Muscle of leg (tissue), 16 donors: ENCODE measurements at places on chromosomes 7 and 10.

GRCh38 chr10:68831961-68832455 is 4.7 kb downstream of the STOX1 start:
- DNase-seq, result no peak

DNA sequence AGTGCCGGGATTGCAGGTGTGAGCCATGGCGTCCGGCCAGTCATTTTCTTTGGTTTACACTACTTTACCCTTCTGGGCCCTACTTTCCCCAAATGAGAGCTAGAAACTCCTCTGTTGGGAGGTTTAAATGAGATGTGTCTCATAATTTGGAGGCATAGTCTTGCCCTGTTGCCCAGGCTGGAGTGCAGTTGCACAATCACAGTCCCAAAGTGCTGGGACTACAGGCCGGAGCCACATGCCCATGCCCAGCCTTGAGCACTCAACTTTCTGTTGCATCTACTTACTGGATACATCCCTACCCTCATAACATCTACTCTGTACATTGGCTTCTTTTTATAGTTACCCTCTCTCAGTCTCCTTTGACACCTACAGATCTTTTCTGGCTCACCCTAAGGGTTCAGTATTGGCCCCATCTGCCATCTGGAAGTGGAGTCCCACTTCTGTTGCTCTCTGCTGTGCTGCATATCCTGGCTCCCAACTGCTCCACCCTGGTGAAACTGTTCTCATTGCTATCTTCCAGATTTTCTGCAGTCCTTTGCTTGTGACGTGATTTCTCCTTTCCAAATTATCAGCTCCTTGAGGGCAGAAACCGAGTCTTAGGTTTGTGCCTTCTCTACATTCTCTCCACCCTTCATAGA is 8.4 kb downstream of the EIF4H start:
- no peak for DNase-seq

DNA sequence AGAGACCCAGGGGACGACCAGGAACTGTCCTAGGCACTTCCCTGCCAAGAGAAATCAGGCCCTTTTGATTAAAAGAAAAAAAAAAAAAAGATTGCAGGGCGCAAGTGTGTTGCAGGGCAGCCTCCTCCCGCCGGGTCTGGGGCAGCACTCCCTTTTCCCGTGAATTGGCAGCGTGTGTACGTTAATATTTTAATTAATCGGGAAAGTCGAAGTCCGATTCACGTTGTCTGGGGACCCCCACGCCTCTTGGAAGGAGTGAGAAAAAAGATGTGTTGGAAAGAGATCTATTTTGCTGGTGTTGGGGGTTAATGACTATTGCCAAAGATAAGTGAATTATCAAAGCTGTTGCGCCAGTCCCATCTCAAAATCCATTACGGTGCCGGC is 1.3 kb upstream of the EBF3 start:
- peak; percentile 50 for DNase-seq

DNA sequence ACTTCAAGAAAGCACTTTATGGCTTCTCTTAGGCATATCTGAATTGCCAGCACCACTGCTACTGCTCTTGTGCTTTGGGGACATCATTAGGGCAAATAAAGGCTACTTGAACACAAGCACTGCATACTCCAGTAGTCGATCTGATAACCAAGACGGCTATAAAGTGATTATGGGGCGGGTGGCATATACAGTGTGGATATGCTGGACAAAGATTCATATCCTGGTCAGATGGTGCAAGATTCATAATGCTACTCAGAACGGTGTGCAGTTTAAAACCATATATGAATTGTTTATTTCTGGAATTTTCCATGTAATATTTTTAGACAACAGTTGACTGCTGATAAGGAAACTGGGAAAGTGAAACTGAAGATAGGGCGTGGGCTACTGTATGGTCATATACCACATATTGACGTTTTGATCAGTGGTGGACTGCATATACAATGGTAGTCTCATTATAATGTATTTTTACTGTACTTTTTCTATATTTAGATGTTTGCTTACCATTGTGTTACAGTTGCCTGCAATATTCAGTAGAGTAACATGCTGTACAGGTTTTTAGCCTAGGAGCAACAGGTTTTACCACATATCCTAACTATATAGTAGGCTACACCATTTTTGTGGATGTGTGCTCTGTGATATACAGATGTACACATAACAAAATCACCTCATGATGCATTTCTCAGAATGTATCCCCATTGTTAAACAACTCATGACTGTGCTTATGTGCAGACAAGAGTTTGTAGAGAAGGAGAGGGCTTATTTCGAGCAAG is 15.2 kb downstream of the ANLN start:
- no peak for DNase-seq

- no peak for DNase-seq
These were observed 9.9 kb downstream of the GPR85 start for GRCh38 chr7:113076703-113077102.

- DNase-seq, result no peak
These were observed 1208.3 kb downstream of the GATA3 start for GRCh38 chr10:9262770-9263169.

DNA sequence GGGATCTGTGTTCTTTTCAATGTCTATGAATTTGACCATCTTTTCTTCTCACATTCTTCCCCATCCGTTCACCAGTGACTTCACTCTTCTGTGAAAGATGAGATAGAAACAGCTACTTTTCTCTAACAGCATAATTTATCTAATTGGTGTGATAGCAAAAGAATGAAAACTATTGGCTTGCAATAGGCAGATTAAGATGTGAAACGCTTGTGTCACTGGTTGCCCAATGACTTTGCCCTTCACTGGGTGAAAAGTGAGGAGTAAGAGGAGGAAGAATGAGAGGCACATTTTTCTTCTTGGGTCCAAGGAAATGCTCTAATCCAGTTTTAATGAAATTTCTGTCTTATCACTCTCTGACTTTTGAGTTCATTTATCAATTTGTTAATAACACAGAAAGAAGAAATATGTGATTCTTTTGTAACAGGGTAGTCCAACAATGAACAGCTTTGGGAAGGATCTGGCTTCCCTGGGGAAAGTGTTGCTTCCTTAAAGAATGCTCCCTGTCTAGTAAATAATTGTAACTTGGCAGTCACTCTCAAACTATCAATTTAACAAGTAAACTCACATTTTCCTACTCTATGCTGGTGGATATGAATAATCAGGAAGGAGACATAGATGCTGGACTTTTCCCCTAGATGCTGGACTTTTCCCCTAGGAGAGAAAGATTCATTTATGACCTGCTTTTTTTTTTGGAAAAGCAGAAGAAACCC is 35.1 kb downstream of the BET1 start:
- peak; percentile 16 for DNase-seq

GRCh38 chr7:142231716-142232115 is 26.1 kb downstream of the PRSS58 start:
- DNase-seq, result no peak

DNA sequence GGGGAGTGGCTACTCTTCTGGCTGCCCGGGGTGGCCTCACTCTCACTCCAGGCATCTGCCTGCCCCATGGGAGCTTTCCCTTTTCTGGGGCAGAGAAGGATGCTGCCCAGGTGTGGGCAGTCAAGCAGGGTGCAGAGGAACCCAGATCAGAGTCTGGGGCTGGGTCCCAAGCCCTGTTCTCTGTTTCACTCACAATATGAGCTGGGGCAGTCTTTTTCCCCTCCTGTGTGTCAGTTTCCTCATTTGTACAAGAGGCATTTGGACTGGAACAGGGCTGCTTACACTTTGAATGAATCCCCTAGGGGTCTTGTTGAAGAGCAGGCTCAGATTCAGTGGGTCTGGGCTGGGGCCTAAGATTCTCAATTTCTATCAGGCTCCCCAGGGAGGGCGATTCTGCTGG is 38.4 kb upstream of the AQP1 start:
- DNase-seq, result no peak

DNA sequence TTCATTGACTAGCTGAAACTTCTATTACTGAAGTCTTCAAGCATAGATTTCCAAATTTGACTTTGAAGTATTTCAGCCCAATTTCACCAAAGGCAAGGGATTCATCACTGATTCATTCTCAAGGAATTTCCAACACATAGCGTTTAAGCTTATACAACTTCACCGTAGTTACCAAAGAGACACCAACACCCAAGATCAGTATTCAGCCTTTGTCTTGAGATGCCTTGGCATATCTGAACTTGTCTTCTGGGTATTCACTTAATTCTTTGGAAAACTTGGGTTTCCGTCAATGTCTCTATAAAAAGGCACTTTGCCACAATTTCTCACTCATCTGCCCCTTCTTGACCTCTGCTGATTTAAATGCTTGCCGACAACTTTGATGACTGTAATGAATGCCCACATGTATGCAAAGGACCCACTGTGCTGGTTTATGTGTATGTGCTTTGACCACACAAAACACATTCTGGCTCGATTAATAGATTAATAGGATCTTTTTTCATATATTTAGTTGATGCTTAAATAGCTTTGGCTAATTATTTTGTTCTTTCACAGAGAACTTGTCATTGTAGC is 49.6 kb downstream of the TES start:
- no peak for DNase-seq

DNA sequence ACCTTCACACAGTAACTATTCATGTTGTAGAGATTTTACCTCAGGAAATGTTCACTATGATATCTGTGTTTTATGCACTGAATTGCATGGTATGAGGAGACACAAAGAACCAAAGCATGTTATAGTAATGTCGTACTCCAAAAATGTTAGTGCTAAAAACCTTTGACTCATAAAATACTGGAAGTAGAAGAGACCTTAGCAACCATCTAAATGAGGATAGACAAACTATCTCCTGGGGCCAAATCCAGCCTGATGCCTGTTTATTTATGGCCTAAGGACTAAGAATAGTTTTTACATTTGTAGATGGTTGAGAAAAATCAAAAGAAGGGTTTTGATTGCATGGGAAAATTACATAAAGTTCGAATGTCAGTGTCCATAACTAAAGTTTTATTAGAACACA is 535.1 kb downstream of the INHBA start:
- no peak for DNase-seq

DNA sequence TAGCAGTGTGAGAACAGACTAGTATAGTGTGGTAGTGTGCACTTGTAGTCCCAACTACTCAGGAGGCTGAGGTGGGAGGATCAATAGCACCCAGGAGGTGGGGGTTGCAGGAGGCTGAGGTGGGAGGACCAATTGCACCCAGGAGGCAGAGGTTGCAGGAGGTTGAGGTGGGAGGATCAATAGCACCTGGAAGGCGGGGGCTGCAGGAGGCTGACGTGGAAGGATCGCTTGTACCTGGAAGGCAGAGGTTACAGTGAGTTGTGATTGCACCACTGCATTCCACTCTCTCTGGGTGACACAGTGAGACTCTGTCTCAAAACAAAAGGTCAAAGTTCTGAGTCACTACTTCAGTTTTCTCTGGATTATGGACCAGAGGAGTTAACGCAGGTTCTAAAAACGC is 22.6 kb upstream of the DIP2C start:
- DNase-seq, result no peak

DNA sequence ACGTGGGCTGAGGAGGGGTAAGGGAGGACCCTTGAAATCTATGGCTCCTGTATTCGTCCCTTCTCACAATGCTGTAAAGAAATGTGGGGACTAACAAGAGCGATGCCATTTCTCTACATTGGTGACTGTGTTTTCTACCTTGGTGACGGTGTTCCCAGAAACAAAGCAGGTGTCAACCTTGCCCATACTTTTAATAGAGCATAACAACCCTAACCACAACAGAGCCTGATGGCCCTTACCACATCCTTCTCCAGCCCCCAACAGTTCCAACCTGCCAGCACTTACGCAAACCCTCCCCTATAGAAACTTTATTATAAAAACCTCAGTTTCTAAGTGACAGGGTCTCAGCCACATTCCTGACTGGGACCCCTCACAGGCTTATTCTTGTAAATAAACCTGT is 28.2 kb upstream of the ADCYAP1R1 start:
- DNase-seq, result no peak

- DNase-seq, result no peak
These were observed 372.9 kb downstream of the DNAJB6 start for GRCh38 chr7:157709531-157710251.

- peak; percentile 84 for DNase-seq
These were observed 10.2 kb downstream of the PLEKHA8 start for GRCh38 chr7:30038196-30038980.

GRCh38 chr10:118908557-118909256 is 120.8 kb upstream of the NANOS1 start:
- DNase-seq, result peak; percentile 31

GRCh38 chr10:8054494-8055407 is at the start of gene GATA3:
GATA3 (plus strand) TSS chr10:8054688; CDS start chr10:8055656, 968 bp downstream.
- DNase-seq, result peak; percentile 66

DNA sequence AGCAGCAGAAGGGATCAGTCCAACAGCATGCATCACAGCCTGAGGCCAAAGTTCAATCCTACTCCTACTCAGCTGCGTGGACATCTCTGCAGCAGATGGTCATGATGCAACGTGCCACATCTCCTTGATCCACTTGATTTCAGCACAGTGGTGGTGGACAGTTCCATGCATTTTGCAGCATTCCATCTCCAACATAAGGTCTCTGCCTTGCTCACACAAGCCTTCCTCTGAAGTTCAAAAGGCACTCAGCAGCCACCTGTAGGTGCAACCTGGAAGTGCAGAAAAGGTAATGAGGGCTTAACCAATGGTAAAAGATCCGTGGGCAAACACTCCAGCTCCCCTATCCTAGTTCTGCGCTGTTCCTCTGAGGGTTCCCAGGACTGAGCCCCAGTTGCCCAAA is 57.5 kb upstream of the CHCHD3 start:
- DNase-seq, result peak; percentile 41

DNA sequence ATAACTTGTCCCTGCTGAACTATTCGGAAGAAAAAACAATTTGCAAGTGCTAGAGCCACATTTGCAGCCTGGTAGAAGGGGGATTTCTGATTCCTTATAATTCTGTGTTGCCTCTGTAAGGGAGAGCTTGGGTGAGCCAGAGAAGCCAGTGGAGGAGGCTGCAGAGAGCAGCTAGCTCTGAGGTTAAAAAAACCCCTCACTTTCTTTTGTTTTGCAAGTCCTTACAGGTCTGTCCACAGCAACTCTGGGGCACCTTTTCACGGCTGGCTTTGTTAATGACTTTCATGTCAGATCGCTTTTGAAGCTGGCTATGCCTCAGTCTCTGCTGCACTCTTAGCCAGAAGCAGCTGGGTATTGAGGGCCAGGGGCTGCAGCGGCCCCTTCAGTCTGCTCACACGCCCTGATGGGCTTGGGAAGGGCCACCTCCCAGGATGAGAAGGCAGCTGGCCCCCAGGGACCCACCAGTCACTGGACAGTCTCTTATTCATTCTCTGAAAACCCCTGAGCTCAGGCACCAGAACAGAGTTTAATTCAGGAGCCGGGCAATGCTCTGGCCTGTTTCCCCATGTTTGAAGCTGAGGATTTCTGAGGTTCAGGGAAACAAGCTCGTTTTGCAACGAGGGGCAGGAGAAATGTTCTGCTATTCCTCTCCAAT is 30.9 kb downstream of the TRIM8 start:
- no peak for DNase-seq

- DNase-seq, result peak; percentile 59
These were observed 65.0 kb downstream of the DNAJC12 start for GRCh38 chr10:67772894-67773511.

GRCh38 chr10:110701617-110701971 is 57.5 kb downstream of the RBM20 start:
- no peak for DNase-seq

- DNase-seq, result no peak
These were observed 119.5 kb downstream of the GPR158 start for GRCh38 chr10:25294032-25294926.

DNA sequence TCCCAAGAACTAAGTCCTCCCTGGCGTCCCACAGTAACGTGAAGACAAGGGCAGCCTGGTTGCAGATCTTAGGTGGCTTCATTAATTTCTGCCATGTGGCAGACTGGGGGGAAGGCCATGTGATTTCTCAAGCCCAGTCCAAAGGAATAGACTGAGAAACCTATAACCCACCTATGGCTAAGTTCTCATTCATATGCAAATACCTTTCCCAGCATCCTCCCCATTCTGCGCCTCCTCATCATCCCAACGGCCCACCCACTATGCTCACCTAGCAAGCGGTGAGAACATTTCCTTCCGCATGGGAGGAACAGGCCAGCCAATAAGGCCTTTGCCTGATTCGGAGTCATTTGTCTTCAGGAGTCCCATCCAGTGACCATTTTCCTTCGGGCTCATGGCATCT is 8.2 kb upstream of the CLEC2L start:
- DNase-seq, result no peak
